ENCODE measurements at places on chromosomes 16 and 17.

GRCh38 chr16:35642322-35642835 is 2183.0 kb downstream of the TP53TG3F start:
- no peak for DNase-seq

GRCh38 chr16:14608604-14609003 is 21.5 kb downstream of the PARN start:
- no peak for DNase-seq

- no peak for DNase-seq
Measured at GRCh38 chr17:39740357-39741111, 2.8 kb downstream of the GRB7 start.

GRCh38 chr17:36850790-36851189 is 86.5 kb upstream of the LHX1 start:
- no peak for DNase-seq

GRCh38 chr17:78803186-78803845 is 21.2 kb upstream of the CYTH1 start:
- DNase-seq = peak; percentile 36

All from CD4-positive, alpha-beta T cell treated with Interleukin-17A for 1 hour (primary cell).